Spleen (tissue), 13 donors: ENCODE measurements at places on chromosomes 13 and 19.

- H3K4me1 ChIP-seq: peaks cover 41% of the 10 kb centered on the region
- DNase-seq: no peak
- H3K27me3 ChIP-seq: no peaks in the 10 kb centered on the region
- no peak overlapping the region for H3K4me3 ChIP-seq
- no peak overlapping the region for H3K27ac ChIP-seq
- no peaks in the 10 kb centered on the region for H3K36me3 ChIP-seq
These were observed 2.0 kb downstream of the RNF113B start for GRCh38 chr13:98175043-98175442.

- H3K4me3 ChIP-seq: no peak overlapping the region
- H3K36me3 ChIP-seq: no peaks in the 10 kb centered on the region
- no peak for DNase-seq
- H3K4me1 ChIP-seq: peaks cover 3% of the 10 kb centered on the region
- H3K27ac ChIP-seq: no peak overlapping the region
- H3K27me3 ChIP-seq: no peaks in the 10 kb centered on the region
These were observed 122.3 kb downstream of the SLC7A1 start for GRCh38 chr13:29473166-29473565.

- H3K27me3 ChIP-seq: peaks cover 91% of the 10 kb centered on the region
- H3K4me3 ChIP-seq: no peak overlapping the region
- no peaks in the 10 kb centered on the region for H3K36me3 ChIP-seq
- peaks cover 83% of the 10 kb centered on the region for H3K4me1 ChIP-seq
- no peak overlapping the region for H3K27ac ChIP-seq
These were observed 3.3 kb downstream of the ICAM5 start for GRCh38 chr19:10292789-10293636.

- no peaks in the 10 kb centered on the region for H3K27me3 ChIP-seq
- peak; percentile 73 for DNase-seq
- no peak overlapping the region for H3K27ac ChIP-seq
- peaks cover 5% of the 10 kb centered on the region for H3K4me1 ChIP-seq
- H3K36me3 ChIP-seq: no peaks in the 10 kb centered on the region
These were observed 150.3 kb downstream of the KATNAL1 start for GRCh38 chr13:30156826-30157615.

- H3K36me3 ChIP-seq: no peaks in the 10 kb centered on the region
- H3K4me3 ChIP-seq: no peak overlapping the region
- no peak overlapping the region for H3K27ac ChIP-seq
- peaks cover 11% of the 10 kb centered on the region for H3K4me1 ChIP-seq
- H3K27me3 ChIP-seq: no peaks in the 10 kb centered on the region
These were observed 17.3 kb downstream of the SBK2 start for GRCh38 chr19:55519451-55520311.

DNA sequence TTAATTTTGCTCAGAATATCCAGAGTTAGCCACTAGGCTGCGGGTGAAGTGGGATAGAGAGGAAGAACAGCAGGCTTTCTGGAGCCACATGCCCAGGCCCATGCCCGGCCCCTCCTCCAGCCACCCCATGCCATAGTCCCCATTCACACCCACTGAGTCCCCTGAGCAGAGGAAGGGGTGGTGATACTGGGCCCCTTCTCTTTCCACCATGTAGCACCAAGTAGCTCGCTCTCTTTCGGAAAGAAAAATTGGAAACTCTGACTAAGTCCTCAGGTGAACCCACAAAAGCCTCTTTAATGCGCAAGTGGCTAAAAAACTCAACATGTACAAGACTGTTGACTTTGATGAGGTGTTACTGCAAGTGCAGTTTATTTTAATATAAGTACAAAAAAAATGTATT lies 76.7 kb upstream of the GPR183 start:
- no peak for DNase-seq
- H3K36me3 ChIP-seq: peaks cover 5% of the 10 kb centered on the region
- H3K27ac ChIP-seq: peak overlapping the region; percentile 51
- H3K4me1 ChIP-seq: peaks cover 35% of the 10 kb centered on the region

DNA sequence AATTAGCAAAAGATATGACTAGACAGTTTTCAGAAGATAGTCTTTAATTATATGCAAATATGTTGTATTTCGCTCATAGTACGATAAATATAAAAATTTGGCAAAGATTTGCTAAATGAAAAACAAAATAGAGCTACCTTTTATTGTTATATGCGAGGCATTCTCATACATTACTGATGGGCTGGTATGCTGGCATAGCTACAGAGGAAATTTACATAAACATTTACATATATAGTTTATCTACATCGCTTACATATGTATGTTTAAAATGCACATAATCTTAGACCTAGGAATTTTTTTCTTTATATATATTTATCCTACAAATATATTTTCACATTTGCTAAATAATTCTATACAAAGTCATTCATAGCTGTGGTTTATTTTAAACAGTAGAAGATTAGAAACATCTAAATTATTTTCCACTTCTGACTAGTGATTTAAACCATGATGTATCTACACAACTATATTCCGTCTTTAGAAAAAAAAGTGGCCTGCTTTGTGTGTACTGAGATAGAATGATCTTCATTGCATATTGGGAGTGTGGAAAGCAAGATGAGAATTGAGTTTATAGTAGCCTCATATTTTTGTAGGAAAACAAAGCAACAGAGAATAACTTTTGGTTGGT lies 1345.0 kb upstream of the SLC10A2 start:
- H3K27me3 ChIP-seq: no peaks in the 10 kb centered on the region
- H3K27ac ChIP-seq: no peak overlapping the region
- no peaks in the 10 kb centered on the region for H3K36me3 ChIP-seq
- DNase-seq: no peak

DNA sequence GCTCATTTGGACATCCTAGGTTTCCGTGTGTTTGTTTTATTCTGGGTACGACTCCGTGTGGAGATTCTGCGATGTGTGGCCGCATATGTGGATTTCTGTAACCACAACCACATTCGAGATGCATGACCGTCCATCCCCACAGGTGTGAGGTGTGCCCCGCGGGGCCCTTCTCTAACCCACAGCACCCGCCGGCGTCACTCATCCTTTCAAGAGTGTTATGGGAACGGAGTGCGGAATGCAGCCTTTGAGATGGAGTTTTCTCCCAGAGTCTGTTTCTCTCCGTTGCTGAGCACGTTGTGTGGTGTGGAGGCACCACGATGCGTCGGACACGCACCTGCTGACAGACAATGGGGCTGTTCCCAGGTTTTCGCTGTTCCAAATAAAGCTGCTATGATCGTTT lies 40.0 kb downstream of the C13orf46 start:
- H3K4me3 ChIP-seq: no peak overlapping the region
- no peaks in the 10 kb centered on the region for H3K36me3 ChIP-seq
- H3K27ac ChIP-seq: no peak overlapping the region

GRCh38 chr13:35789335-35790165 lies 313.1 kb upstream of the MAB21L1 start:
- H3K27ac ChIP-seq: no peak overlapping the region
- no peaks in the 10 kb centered on the region for H3K36me3 ChIP-seq
- no peaks in the 10 kb centered on the region for H3K27me3 ChIP-seq

DNA sequence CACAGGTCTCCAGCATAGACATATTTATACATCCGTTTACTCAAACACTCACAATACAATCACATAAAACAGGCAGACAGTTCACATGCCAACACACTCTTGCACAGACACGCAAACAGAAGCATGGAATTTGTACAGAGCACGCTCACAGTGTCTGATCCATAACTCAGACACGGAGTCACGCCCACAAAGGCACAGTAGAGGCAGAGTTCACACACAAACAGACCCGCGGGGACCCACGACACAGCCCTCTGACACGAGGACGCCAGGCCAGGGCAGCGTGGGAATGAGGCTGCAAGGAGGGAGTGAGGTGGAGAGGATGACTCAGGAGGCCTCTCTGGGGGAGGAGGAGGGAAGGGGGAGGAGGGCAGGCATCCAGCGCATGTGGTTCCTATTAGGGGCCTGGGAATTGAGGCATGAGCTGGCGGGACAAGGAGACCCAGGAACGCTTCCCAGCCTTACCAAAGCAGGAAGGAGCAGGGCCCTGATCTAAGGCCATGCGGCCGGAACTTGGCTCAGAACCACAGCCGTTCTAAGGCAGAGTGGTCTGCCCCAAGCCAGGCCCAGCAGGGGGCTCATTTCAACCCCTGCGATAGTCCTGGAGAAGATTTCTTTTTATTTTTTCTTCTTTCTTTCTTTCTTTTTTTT lies 9.1 kb upstream of the OLFM2 start:
- no peaks in the 10 kb centered on the region for H3K36me3 ChIP-seq
- H3K4me3 ChIP-seq: no peak overlapping the region
- H3K27me3 ChIP-seq: peaks cover 14% of the 10 kb centered on the region
- H3K4me1 ChIP-seq: no peaks in the 10 kb centered on the region
- no peak for DNase-seq

DNA sequence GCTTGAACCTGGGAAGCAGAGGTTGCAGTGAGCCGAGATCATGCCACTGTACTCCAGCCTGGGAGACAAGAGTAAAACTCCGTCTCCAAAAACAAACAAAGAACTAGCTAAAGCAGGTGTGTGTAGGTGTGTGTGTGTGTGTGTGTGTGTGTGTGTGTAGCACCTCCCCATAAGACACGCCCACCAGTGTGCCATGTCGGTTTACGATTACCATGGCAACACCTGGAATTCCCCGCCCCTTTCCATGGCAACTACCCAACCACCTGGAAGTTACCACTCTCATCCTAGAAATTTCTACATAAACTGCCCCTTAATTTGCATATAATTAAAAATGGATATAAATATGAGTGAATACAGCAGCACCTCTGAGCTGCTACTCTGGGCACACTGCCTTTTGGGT lies 80.9 kb upstream of the ADGRE5 start:
- no peaks in the 10 kb centered on the region for H3K4me1 ChIP-seq
- H3K36me3 ChIP-seq: no peaks in the 10 kb centered on the region
- DNase-seq: no peak
- H3K27me3 ChIP-seq: no peaks in the 10 kb centered on the region

GRCh38 chr19:51263808-51264207 lies 12.9 kb downstream of the SIGLECL1 start:
- peaks cover 5% of the 10 kb centered on the region for H3K27me3 ChIP-seq

DNA sequence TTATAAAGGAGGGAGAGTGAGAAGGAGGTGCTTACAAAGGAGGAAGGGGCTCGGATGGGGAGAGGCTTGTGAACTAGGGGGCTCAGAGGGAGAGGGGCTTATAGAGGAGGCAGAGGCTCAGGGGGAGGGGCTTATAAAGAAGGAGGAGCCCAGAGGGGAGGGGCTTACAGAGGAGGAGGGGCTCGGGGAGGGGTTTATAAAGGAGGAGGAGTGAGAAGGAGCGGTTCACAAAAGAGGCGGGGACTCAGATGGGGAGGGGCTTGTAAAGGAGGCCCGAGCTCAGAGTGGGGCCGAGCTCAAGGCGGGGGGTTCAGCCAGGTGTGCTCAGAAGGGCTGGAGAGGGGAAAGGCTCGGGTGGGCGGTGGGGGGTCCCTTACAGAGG lies 500 bp downstream of the SMIM24 start:
- H3K4me1 ChIP-seq: peaks cover 7% of the 10 kb centered on the region
- H3K27ac ChIP-seq: no peak overlapping the region
- no peaks in the 10 kb centered on the region for H3K36me3 ChIP-seq
- no peak overlapping the region for H3K4me3 ChIP-seq

- no peak for DNase-seq
- H3K4me1 ChIP-seq: peaks cover 6% of the 10 kb centered on the region
- no peaks in the 10 kb centered on the region for H3K27me3 ChIP-seq
- H3K27ac ChIP-seq: no peak overlapping the region
- H3K36me3 ChIP-seq: peaks cover 4% of the 10 kb centered on the region
- no peak overlapping the region for H3K4me3 ChIP-seq
These were observed 244.3 kb downstream of the RGCC start for GRCh38 chr13:41701676-41702075.

GRCh38 chr13:51044023-51044665 lies 66.9 kb downstream of the C13orf42 start:
- DNase-seq: no peak
- H3K27me3 ChIP-seq: no peaks in the 10 kb centered on the region
- H3K27ac ChIP-seq: no peak overlapping the region
- H3K4me1 ChIP-seq: no peaks in the 10 kb centered on the region

DNA sequence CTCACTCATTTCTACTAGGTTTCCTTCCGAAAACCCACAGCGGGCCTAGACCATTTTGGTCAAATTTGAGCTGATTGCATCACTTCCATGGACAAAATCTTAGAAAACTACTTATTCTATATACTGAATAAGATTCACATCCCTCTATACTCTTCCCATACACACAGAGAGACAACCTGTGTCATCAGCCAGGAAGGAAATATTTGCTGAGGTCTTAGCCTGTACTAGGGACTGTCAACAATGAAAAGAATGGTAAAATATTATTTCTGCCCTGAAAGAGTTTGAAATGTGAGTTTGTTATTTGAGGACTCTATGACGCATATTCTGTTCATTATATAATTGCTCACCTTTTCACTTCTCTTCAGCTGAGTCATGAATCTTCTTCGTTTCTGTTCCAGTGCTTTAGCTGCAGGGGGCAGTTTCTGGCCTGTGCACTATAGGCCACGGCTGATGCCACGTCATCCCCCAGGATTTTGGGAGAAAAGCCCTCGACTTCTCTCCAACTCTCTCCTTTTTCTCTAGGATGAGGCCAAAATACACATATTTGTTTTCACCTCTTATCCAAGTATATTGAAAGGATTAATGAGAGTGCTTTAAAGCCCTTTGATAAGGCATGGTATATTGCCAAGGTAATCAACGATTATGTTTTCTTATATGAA lies 47.7 kb downstream of the GSX1 start:
- H3K27me3 ChIP-seq: peaks cover 66% of the 10 kb centered on the region
- DNase-seq: no peak
- H3K36me3 ChIP-seq: no peaks in the 10 kb centered on the region
- no peak overlapping the region for H3K4me3 ChIP-seq

GRCh38 chr19:12778905-12779161 lies 3.5 kb upstream of the HOOK2 start:
- H3K4me1 ChIP-seq: peaks cover 53% of the 10 kb centered on the region
- H3K27me3 ChIP-seq: no peaks in the 10 kb centered on the region
- no peak for DNase-seq
- H3K36me3 ChIP-seq: no peaks in the 10 kb centered on the region
- H3K27ac ChIP-seq: peak overlapping the region; percentile 96

GRCh38 chr19:50239921-50240590 lies 36.6 kb downstream of the MYH14 start:
- DNase-seq: no peak
- H3K27me3 ChIP-seq: peaks cover 54% of the 10 kb centered on the region
- H3K27ac ChIP-seq: no peak overlapping the region
- H3K4me3 ChIP-seq: no peak overlapping the region
- H3K4me1 ChIP-seq: no peaks in the 10 kb centered on the region
